NCI-H446 (cell line): ENCODE measurements at places on chromosomes 3 and 15.

- no peak for DNase-seq
Observed at GRCh38 chr15:70025413-70026296, 72.1 kb downstream of the TLE3 start.

DNA sequence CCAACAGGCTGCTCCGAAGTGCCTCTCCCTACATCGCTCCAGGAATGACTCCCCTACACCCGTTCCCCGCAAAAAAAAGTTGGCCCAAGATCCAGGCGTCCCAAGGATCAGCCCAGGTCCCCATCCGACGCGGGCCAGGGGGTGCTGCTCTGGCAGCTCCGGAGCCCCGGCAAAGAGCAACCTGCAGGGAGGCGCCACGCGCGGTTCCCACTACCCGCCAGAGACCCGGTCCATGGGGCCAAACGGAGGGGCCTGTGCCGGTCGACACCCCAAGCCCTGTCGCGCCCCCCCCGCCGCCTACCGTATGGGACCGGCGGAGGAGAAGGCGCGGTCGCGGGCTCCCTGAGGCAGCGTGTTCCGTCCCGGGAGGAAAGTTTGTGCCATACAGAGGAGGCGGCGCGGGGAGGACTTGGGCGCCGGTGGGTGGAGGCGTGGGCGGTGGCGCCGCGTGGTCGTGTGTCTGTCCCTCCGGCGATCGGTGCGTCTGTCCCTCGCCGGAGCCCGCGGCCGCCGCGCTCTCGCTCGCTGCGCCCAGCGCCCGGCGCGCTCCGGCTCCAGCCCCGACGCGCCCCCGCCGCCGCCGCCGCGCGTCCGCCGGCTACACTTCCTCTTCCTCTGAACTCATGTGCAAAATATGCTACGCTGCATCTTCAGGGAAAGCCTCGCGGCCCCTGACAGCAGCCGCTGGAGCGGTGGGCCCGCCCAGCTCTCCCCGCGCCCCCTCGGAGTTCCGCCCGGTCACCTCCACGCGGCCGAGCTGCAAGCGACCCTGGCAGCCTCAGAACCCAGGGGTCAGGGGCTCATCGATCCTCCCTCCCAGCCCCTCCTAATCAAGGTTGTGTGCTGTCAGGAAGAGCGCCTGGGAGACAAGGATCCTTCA lies at the start of gene RFTN1:
Gene RFTN1, minus strand, starts transcription at position 559 of the 880 bp plus-strand sequence. CDS start 19,830 bp downstream, outside the sequence.
- no peak for DNase-seq

GRCh38 chr15:77171221-77171967 lies 100.5 kb upstream of the TSPAN3 start:
- DNase-seq, result no peak

DNA sequence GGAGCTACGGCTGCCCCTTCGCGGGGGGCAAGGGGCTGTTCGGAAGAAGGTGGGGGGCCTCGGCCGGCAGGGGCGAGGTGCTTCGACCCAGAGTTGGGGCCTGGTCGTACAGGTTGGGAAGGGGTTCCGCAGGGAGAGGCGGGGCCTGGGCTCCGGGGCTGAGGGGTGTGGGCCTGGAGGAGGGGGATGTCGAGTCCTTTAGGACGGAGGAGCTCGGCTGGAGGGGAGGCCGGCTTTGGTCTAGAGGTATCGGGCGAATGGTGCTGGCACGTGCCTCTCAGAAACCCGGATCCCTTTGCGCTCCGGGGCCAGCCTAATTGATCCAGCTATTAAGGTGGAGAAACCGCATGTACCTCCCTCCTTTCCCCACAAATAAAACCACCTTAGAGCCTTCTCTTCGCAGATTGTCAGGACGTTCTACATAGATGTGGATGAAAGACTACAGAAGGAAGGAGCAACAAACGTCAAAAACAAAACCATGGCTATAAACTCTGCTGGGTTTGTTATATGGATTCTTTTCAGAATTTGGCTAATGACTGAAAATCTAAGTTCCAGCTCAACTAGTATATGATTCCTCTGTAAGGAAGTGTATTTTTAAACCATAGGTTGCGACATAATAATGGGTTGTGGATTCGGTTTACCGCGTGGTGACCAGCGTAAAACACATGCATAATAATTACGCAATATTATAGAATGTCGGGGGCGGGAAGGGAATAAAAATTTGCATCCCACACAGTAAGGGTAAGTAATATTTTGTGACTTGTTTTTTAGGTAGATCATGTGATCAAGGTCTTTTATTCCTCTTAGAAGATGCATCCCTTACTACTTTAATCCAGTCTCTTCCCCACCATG lies 644 bp upstream of the NGLY1 start:
- DNase-seq, result no peak

DNA sequence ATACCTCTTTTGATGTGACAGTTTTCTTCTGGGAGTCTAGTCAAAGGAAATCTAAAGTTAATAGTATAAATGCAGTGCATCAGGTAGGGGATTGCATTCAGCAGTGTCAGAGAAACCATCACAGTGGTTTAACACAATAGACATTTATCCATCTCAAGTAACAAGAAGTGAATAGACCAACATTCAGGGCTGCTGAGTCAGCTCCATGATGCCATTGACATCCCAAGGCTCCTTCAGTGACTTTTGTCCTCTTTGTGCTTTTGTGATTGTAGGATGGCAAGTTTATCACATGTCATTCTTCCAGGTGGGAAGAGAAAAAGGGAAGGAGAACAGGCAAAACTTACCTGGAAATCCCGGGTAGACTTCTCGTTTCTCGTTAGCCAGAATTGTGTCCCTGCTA lies 158.3 kb downstream of the TMEM108 start:
- no peak for DNase-seq

DNA sequence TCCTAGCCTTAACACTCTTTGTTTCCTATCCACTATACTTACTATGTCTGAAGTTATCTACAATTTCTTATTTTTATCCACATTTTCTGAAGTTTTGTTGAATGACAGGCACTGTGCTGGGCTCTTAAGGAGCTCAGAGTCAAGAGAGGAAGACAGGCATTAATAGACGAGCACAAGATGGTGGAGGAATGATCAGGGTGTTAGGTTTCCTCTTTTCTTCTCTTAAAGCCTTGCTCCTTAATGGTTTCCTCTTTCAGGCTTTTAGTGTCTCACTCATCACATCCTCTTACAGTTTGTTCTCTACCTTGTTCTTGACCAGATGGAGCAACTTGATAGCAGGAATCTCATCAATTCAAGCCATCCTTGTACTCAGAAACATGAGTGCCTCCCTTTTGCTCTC lies 52.9 kb upstream of the BCL6 start:
- DNase-seq, result no peak

GRCh38 chr3:94004301-94004910 lies 24.0 kb downstream of the STX19 start:
- DNase-seq, result peak; percentile 9

DNA sequence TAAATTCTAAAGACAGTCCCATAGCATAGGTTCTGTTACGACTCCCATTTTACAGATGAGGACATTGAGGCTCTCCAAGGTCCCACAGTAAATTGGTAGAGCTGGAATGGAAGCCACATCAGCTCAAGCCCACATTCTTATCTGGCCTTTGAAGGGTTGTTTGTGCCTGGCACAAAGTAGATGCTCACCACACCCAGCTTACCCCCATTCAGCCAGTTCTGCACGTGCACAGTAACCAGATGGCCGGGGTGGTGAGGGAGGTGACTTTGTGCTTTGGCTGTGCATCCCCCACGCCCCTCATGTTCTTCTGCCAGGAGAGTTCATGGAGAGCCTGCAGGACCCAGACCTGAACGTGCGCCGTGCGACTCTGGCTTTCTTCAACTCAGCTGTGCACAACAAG lies 16.2 kb downstream of the RPL32 start:
- DNase-seq, result no peak

GRCh38 chr15:44545913-44546802 lies 9.2 kb downstream of the EIF3J start:
- DNase-seq, result no peak

- no peak for DNase-seq
Observed at GRCh38 chr15:65287520-65287855, 805 bp upstream of the PARP16 start.
